ENCODE measurements at places on chromosomes 2 and 18.

- no peak for DNase-seq
Measured at GRCh38 chr2:222289278-222290160, 9.3 kb downstream of the PAX3 start.

DNA sequence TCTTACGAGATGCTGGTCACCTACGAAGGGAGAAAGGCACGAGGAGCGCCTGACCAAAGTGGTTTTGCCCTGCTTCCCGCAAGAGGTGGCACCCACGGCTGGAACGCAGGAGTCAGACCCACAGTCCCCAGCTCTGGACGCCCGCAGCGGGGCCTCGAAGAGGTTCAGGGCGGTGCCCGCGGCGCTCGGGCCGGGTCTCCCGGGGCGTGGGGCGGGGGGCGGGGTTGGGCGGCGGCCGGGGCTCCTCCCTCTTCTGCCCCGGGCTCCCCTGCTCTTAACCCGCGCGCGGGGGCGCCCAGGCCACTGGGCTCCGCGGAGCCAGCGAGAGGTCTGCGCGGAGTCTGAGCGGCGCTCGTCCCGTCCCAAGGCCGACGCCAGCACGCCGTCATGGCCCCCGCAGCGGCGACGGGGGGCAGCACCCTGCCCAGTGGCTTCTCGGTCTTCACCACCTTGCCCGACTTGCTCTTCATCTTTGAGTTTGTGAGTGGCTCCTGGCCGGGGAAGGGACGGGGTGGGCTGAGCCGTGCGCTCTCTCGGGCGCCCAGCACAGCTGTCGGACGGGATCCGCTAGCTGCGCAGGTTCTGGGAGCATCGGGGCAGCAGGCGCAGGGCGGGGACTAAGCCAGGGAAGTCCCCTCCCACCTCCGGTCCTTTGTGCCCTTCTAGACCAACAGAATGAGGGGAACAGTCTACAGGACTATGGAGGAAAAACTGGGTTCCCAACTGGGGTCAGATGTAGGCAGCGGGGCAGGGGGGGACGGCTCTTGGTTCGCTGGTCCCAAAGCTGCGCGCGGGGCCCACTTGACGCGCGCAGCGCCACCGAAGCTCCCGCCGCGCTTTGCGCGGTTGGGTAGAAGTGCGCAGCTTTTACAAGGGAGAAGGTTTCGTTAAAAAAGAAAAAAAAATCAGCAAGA, at the start of gene MAL:
Gene MAL, plus strand, starts transcription at position 303 of the 914 bp plus-strand sequence. Its CDS starts 85 bp downstream, at position 388.
- no peak for DNase-seq

DNA sequence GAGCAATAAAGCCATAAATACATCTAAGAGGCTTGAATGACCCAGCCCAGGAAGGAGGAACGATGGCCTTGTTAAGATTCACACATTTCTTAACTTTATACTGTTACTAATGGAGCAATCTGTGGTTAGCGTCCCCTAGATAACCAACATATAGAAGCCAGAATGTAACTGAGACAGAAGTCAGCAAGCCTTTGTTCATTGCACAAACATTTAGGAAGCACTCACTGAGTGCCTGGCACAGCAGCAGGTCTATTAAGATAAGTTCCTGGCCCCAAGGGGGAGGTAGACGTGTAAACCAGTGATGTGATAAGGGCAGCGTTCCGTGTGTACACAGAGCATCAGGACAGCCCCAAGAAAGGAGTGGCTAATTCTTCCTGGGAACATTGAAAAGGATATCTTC, 63.6 kb upstream of the ATL2 start:
- no peak for DNase-seq

DNA sequence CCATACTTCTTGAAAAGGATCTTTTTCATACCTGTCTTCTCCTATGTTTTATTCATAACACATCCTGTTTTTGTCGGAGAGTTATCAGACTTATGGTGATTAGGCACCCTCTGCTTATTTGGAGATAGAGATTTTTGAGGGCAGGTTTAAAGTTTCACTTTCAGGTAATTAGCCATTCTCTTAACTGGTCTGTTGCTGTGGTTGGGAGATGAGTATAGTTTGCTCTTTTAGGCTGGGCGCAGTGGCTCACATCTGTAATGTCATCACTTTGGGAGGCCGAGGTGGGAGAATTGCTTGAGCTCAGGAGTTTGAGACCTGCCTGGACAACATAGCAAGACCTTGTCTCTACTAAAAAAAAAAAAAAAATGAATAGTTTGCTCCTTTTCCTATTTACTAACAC, 25.3 kb downstream of the SFTPB start:
- DNase-seq = no peak

- no peak for DNase-seq
Measured at GRCh38 chr18:35822413-35822812, 150.1 kb upstream of the RMP24 start.

DNA sequence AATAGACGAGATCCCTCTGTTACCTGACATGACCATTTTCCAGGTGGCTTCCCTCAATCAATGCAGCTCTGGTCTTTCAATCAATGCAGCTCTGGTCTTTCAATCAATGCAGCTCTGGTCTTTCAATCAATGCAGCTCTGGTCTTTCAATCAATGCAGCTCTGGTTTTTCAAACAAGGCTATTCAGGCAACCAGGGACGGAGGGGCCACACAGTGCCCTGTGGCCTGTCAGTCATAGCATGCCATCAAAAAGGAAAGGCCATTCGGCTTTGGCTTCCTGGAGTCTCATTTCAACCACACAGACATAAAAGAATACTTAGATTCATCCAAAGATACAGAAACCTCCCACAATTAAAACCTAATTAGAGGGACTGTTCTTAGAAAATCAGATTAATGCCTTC, 13.3 kb downstream of the MPP4 start:
- DNase-seq = no peak

GRCh38 chr2:206942592-206943478, 3.5 kb downstream of the CPO start:
- no peak for DNase-seq

GRCh38 chr18:49901862-49902340, 88.6 kb upstream of the ACAA2 start:
- DNase-seq = no peak

DNA sequence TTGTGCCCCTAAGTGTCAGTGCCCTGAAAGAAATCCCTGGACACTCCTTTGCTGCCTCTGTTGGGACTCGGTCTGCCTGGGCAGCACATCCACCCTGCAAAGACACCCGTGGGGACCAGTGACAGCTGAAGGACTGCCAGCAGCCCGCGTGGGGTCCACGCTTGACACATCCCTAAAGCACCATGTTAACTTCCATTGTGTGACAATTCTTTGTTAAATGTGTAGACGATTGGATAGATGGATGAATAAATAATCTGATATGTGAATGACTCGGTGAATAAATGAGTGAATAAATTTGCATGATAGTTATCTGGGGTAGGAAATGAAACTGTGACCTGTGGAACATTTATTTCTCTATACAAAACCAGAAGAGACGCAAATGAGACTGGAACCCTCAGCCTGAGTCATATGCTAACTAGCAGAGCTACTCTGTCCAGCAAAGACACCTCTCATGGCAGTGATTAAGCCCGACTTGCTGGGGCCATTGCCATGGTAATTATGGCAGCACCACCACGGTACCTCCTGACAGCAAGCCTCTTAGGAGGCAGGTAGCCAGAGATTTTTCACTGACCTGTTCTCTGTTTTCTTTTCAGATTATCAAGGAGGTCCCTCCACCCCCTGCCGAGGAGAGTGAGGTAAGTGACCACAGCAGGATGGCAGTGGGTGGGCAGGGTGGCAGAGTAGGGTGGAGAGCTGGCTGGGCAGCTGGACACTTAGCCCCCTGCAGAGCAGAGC, 156.8 kb downstream of the ANTXR1 start:
- no peak for DNase-seq

GRCh38 chr2:19355931-19356544, 2.4 kb downstream of the OSR1 start:
- no peak for DNase-seq

DNA sequence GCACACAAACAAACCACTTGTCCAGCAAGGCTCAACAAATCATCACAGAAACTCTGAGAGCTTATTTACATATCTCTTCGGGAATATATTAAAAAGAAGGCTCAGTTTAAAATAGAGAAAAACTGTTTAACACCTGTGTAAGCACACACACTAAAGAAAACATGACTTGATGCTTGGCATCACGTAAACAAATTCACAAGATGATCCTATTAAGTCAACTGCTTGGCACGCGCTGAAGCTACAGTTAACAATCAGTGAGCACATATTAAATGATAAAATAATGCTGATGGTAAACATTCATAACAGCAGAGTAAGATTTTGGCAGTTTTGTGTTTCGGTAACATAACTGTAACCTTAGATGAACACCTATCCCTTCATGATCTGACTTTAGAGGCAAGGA, 4.3 kb upstream of the HES6 start:
- no peak for DNase-seq

- no peak for DNase-seq
Measured at GRCh38 chr2:235515821-235516220, 22.0 kb downstream of the AGAP1 start.

DNA sequence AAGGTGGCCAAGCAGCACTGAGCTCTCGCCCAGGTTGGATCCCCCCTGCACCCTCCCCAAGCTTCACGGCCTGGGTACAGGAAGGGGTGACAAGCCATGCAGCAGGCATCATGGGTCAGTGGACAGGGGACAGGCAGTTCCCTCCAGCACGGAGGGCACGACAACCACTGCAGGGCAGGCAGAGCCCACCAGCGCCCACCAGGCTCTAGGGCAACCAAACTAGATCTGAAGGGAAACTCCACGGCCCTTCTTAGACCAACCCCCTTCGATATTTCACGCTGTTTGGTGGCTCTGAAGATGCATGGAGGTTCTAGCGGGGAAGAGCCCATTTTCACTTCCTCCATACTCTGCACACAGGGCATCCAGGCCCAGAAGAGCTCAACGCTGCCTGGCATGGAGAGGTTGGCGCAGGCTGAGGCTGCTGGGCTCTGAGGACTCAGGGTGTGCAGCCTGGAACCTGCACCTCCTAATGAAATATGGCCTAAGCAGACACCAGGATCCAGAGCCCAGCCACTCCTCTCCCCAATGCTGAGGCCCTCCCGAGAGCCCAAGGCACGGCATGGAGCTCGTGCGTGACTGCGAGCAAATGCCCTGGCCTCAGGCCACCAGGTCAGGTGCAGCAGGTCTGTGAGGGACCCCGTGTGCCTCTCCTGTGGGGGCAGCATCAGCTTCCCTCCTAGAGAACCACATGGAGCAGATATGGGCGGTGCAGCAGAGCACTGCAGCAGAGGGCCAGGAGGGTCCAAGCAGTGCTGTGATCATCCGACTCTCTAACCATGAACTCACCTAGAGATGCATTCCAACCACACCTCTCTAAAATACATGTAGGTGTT, 8.7 kb upstream of the MTERF4 start:
- no peak for DNase-seq

DNA sequence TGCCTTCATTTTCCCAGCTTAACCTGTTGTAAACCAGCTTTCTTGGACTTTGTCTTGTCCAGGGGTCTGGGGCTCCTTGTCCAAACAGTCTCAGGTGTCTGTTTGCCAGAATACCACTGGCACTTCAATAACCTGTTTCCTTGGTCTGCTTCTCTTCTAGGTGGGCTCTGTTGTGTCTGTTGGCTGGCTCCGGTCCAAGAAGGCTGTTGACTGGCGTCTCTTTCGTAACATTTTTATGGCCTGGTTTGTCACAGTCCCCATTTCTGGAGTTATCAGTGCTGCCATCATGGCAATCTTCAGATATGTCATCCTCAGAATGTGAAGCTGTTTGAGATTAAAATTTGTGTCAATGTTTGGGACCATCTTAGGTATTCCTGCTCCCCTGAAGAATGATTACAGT, 17.0 kb downstream of the SLC20A1 start:
- no peak for DNase-seq

GRCh38 chr2:206635015-206635414, 7.3 kb upstream of the FAM237A start:
- no peak for DNase-seq

DNA sequence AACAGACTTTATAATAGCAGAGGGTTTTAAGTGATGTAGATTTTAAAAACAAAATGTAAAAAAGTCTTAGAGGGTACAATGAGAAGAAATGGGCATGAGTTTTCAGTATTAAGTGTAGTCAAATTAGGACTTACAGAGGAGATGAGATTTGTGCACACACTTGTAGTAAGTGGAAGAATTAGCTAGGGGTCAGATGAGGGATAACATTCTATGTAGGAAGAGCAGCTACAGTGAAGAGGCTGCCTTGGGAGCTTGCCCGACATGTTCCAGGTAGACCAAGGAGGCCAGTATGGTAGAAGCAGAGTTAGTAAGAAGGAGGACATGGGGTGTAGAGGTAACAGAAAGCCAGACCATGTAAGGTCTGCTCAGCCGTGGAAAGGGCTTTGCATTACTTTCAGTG, 189.2 kb upstream of the DSEL start:
- DNase-seq = no peak

DNA sequence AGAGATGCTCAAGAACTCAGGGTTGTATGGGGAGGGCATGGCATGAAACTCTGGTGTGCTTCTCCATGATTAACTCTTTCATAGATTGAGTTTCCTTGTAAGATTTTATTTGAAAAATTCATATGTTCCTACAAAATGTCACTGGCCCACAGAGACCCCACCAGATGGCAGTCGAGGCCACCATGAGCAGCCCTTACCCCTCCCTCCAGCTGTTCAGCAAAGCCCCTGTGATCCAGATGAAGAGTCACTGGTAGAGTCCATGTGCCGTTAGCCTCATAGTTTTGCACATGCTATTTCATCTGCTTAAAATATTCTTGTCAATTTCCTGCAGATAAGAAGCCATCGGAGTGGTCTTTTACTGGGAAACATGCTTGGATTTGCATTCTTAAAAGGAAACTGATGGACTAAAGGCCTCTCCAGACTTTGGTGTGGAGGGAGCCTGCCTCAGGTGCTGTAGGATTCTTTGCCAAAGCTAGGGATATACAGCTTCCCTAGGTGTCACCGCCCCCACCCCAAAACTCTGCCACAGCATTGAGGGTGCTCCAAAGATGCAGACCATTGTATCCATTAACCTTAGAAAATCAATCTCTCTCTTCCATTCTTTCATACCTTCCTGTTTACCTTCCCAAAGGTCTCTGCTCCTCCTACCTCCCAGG, 18.8 kb downstream of the ZNF385B start:
- DNase-seq = peak; percentile 25

- no peak for DNase-seq
Measured at GRCh38 chr2:88967844-88968243, 276.4 kb downstream of the RPIA start.

- DNase-seq = no peak
Measured at GRCh38 chr2:227164763-227165291, 403 bp downstream of the COL4A3 start.

DNA sequence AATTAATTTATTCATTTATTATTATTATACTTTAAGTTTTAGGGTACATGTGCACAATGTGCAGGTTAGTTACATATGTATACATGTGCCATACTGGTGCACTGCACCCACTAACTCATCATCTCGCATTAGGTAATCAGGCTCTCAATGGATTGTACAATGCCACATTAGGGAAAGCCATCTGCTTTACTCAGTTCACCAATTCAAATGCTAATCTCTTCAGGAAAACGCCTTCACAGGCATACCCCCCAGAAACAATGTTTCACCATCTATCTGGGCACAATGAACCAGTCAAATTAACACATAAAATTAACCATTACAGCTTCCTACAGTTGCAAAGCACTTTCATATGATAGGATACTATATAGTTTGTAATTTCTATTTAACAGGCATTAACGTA, 84.8 kb upstream of the DNAJC10 start:
- no peak for DNase-seq

Data from kidney capillary endothelial cell (primary cell).